ENCODE measurements at places on chromosomes 7 and 10.

DNA sequence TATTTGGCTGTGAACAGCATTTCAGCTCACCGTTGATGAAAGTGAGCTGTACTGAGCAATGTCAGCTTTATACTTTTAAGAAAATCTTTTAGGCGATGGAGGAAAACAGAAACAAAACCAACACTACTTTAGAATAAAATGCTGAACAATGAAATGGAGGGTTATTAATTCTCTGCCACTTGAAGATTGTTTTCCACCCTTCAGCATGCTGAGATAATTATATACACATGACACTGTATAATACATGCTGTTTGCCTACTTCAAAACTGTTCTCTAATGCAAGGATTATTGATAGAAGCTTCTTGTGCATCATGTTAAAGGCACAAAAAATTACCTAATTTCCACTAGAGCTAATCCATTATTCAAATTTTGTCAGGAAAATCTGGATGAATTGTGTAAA is 66.8 kb downstream of the CACNA2D1 start:
- DNase-seq, result no peak

DNA sequence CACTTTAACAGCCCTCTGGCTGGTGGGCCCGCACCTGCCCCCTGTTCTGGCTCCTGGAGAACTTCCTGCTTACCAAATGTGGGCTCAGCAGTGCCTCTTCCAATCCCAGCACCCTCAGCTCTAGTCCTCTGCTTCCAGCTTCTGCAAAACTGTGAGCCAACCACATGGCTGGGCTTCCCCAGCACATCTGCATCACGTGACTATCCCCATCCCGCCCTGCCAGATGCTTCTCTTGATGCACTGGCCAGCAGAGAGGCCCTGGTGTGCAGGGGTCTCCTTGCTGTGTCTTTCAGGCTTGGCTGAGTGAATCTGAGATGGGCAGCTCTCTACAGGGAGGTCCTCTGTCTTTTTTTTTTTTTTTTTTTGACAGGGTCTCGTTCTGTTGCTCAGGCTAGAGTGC is 43.8 kb upstream of the DMBT1 start:
- no peak for DNase-seq

DNA sequence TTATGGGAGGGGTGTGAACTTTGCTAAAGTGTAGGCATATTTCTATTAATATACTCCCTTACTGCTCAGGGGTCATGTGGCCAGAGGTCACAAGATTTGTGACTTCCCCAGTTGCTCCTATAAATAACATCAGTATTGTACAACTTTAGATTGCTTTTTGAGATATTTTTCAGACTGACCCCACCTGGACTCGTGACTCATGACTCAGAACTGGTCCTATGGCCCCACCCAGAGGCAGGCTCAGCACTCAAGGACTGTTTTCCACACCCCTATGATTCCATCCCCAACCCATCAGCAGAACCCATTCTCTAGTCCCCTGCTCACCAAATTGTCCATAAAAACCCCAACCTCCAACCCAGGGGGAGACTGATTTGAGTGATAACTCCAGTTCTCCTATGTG is 2.7 kb upstream of the CUL2 start:
- no peak for DNase-seq

DNA sequence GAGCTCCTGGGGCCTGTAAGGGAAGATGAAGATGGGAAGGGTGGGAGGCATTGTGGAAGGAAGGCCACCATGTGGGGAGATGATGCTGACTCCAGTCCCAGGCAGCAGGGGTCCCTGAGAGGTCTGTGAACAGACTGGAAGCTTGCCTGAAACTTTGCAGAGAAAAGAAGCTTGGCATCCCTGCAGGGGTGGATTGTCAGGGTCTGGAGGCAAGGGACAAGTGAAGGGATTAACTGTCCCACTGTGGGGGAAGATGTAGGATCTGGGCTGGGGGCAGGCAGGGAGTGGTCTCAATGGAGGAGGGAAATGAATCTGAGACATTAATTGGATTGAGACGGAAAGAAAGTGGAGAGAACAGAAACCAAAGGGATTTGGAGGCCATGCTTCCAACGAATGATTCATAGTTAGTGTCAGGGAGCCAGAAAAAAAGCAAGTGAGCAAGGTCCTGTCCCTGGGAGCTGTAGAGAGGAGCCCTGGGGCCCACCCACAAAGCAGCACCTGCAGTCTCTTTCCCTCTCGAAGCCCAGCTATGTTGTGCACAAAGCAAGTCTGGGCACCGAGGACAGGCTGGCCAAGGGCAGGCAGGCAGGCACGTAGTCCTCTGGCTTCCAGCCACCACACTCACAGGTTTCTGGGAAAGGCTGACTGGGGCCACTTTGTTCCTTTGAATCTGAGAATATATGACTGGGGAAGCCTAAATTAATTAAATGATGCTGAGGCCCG is 4.7 kb upstream of the SLC18A3 start:
- no peak for DNase-seq

DNA sequence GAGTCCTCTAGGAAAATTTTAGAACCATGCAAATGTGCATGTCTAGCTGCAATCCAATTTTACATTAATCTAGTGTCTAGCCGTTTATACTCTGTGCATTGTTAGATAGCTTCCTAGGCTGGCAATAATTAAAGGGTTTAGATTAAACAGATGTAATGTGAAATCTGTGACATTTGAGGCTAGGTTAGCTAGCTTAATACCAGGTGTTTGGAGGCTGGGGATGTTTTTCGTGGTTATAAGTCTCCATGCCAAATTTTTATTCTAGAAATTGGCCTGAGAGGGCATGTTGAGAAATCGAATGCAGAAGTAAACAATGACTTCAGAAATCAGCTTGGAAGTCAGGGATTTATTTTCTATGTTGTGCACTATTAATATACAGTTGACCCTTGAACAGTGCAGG is 94.2 kb downstream of the ST7 start:
- no peak for DNase-seq

GRCh38 chr10:86366033-86366901 is at the start of gene GRID1:
Gene GRID1 (minus strand): TSS chr10:86366795.
- peak; percentile 63 for DNase-seq

- no peak for DNase-seq
Observed at GRCh38 chr7:134155871-134156270, 28.7 kb downstream of the LRGUK start.

DNA sequence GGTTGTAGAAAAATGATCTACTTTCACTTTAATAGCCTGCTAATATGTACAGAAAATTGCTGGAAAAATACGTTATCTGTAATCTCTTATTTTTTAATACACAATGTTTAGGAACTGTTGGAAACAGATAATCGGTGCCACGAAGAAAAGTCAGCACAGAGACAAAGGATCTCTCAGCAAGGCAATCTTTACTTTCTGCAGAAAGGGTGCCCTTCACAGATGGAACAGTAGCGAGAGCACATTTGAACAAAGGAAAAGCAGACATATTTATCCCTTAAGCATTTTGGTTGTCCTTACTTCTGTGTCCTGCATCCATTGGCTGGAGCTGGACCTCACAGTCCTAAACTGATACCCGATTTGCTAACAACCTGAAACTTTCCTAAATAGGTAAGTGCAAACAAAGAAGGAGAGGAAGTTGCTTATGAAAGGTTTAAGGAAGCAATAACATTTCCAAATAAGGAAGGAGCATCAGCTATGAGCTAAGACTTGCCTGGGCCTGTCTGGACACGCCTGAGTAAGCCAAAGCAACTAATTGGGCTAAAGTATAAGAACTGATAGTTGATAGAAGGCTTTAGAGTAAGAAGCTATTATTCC is 640.0 kb downstream of the SH2D4B start:
- no peak for DNase-seq

DNA sequence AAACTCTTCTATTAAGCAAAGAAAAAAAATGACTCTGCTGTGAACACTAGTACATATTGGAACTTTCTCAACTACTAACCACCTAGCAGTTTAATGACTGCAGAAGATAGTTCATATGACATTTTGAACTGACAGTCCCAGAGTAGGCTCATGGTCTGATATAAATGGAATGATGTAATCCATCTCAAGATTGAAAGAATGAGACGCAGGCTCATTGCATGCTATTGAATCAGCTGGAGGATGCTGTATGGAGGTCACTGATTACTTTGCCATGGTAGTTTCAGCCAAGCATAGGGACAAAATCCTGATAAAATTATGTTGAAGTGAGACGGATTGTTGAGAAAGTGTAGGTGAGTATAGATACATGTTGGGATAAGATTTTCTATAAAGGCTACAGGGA is 217.6 kb upstream of the SEMA3E start:
- no peak for DNase-seq

DNA sequence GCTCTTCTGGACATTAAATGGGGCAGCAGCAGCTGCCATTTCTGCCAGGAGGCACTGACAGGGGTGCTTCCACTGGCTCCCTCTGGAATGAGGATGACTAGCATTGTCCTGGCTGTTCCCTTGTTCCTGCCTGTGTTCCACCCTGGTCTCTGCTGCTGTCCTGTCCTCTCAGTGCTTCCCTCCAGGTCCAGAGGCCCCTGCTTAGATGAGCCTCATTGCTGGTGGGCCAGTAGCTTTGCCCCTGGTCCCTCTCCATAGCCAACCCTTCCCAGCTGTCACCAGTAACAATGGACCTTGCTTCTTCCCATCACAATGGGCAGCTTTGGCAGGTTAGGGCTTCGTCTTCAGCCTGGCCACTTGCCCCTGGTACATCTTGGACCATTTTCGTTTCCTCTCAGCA is 561.1 kb downstream of the TCERG1L start:
- no peak for DNase-seq

GRCh38 chr10:111175787-111176186 is 99.0 kb downstream of the ADRA2A start:
- DNase-seq, result no peak

DNA sequence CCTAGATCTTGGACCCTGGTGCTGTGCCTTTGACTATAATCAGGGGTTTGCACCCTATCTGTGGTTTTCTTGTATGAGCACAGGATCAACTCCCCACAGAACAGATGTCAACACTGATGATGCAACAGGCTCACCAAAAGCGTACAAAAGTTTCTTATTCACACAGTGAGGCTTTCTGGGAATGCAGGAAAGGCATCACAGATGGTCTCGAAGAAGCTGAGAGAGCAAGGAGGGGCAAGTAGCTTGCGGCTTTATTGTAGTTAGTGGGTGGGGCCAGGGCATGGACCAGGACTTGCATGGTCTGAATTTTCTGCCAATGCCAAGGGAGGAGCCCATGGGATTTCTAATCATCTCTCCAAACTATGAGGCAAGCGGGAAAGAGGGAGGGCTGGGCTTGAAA is 46.2 kb downstream of the SEC61G start:
- no peak for DNase-seq

DNA sequence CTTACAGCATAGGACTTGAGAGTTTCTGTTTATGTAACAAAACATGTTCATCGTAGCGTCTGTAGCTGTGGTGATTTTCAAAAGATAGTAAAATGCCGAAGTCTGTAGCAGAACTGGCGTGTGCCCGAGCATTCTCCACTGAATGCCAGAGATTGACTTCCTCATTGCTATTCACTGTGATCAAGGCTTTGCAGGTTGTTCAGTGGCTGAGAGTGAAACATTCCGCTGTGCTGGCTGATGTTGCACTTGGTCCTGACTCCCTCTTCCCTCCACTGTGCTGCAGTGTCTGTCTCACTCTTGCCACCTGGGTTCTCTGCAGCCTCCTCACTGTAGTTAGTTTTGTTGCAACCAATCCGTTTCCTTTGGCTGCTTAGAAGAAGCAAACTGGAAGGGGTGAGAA is 37.6 kb downstream of the FHIP2A start:
- peak; percentile 50 for DNase-seq

Data from testis (tissue), 5 donors.